GM06990 (cell line): ENCODE measurements at places on chromosomes 3 and 15.

DNA sequence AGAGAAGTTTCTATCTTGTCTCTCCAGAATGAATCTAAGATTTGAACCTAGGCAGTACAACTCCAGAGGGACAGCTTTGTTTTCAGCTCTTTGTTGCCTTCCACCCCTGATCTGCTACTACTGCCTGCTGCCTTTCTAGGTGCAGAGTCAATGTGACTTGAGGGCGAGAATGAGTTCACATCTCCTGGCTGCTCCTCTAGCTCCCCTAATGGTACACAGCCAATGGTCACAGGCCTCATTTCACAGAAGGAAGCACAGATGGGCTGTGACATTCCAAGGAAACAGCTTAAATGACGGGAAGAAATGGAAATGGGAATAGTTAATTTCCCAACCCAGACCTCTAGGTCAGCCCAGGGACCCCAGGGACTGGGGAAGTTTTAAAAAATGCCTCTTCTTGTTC lies 32.4 kb downstream of the FAM43A start:
- DNase-seq = no peak

- DNase-seq = no peak
Observed at GRCh38 chr3:127092776-127093175, 100.2 kb upstream of the PRR23E start.

DNA sequence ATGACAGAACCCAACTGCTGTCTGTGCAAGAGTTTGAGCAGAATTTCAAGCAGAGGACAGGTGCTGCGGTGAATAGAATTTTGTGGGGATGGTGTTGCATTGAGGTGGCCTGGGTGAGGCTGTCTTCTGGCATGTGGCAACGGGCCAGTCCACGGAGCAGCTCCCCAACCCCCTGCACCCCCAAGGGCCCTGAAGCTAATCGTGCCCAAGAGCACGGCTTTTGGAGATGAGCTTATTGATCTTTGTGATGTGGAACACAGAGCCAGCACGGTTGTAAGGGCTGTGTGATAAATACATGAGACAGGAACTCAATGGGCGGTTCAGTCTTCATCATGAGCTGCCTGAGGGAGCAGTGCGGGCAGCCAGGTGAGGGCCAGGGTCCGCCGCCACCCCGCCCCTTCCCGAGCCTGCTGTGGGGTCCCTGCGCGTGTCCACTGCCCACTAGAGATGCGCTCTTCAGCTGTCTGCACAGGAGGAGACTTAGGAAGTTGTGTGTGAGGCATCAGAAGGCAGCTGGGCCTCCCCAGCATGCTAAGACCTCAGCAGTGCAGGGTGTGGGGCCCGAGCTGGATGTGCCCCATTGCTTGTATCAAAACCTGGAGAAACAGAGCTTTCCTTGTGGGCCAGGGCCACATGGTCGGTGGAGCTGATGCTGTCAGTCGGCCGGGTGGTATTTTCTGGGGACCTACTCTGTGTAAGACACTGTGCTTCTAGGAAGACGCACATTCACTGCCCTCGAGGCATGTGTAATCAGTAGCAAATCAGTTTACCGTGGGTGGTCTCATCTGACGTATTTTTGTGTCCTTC lies 90.5 kb downstream of the CHRNA7 start:
- DNase-seq = no peak

- no peak for DNase-seq
Observed at GRCh38 chr3:12148183-12148940, 10.3 kb downstream of the TIMP4 start.

DNA sequence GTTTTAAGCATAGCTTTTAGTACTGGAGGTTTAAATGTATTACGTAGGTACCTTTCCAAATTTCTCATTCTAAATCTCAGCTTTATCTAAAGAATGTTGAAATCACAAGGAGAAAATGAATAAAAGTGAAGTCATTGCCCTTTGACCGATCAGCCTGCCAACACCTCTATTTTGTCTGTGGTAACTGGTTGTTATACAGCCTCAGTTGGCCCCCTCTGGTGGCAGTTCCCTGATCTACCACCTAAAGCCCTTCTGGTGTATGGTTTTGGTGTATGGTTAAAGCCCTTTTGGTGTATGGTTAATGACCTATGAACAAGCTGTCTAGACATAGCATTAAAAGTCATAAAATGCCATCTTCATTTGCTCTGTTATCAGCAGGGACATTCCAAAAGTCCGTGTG lies 378.2 kb upstream of the AZI2 start:
- no peak for DNase-seq

DNA sequence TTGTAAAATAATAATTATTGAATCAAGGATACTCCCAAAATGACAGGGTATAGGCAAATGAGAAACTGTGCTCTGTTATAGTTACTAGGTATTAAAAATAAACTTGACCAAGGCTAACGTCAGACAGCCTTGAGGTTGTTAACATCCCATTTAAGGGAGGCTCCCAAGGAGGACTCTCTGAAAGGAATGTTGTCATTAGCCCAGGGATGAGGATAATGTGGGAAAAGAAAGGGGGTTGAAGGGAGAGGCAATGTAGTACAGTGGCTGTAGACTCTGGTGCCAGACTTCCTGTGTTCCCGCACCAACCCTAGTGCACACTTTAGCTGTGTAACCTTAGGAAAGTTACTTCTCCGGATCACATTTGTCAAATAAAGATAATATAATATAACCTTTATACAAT lies 47.0 kb upstream of the RARB start:
- no peak for DNase-seq

GRCh38 chr3:131713416-131714123 lies 210.8 kb upstream of the MRPL3 start:
- DNase-seq = no peak

- DNase-seq = no peak
Observed at GRCh38 chr15:66772604-66773128, 70.6 kb downstream of the SMAD6 start.

DNA sequence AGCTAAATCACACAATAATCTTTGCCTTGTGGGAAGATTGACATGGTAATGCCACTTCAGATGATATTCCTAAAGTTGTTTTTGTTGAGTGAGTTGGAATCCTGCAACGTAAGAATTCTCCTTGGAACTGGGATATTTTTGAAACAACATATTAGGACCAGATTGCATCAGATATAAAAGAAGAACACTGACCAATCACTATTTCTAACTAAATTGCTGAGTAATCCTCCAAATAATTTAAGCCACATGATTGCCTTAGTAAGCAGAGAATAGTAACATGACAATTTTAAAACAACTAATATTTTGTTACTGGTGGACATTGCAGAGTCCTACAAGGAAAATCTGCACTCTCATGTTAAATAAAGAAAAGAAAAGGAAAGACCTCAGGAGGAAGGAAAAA lies 353.9 kb upstream of the LMCD1 start:
- DNase-seq = no peak

- DNase-seq = no peak
Observed at GRCh38 chr3:54969652-54970051, 41.8 kb upstream of the LRTM1 start.

DNA sequence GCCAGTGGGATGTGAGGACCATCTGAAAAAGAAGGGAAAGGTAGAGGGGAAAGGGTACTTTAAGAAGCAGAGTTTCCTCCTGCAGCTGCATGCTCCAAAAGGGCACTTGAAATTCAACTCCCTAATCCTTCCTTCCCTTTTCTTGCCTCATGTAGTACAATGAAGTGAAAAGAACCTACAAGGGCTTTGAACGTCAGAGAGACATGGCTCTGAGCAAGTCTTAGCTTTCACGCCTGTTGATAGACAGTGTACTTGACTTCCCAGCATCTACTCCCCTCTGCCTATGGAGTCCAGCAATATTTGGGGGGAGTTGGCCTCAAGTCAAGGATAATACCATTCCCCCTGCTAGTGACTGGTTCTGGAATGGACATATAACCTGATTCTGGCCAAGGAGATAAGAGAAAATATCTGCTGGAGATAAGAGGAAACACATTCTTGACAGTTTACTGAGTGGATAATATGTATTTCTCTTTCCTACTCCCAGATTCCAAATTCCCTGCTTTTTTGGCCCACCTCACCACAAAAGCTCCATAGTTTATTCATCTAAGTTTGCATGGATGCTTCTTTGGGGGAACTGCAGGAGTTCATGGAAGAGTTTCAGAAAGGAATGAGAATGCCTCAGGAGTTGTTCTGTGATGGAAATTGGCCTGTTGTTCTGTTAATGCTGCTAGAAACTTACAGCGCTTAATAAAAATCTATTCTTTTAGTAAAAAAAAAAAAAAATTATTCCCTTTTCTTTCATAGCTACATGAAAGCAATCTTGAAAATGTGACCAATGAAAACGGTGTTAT lies 193.0 kb upstream of the TPM1 start:
- DNase-seq = no peak

DNA sequence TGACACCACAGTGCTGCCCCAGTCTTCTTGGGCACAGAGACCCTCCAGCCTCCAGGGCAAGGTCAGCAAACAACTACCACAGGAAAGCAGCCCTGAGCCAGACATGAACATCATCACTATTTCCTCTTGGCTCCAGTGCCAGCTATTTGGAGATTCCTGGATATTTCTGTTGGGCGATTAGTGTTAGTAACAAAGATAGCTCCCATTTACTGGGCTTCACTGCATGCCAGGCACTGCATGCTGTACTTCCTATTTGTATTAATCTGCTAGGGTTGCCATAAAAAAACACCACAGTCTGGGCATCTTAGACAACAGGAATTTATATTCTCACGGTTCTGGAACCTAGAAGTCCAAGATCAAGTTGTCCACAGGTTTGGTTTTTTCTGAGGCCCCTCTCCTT lies 255.1 kb upstream of the STT3B start:
- no peak for DNase-seq
